Activated CD8-positive, alpha-beta memory T cell treated with anti-CD3 and anti-CD28 coated beads, Interleukin-2, amount 10 ng/mL, durations not matched to agents 7 days and 5 days (primary cell): ENCODE measurements at places on chromosomes 3 and 15. TPM values are rescaled to one million over a fixed set of nuclear protein-coding genes. Genes with fewer than 3 reads are reported as not detected.

DNA sequence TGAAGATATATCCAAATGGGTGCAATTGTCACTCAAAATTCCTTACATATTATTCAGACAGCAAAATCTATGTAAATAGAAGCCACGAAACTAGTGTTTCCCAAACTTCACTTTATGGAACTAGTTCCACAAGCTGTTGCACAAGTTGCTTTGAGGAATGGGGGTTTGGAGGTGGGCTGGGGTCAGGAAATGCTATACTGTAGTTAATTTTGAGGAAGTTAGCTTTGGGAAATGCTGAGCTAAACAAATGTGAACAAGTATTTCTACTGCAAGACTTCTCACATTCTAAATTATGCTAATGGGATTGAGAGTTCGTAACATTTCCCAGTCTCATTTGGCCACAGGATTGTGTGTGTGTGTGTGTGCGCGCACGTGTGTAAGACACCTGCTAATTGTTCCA is 28.7 kb upstream of the SAMMSON start:
- H3K27me3 ChIP-seq = no peaks in the 10 kb centered on the region
- no peaks in the 10 kb centered on the region for H3K36me3 ChIP-seq
- H3K4me3 ChIP-seq = no peak overlapping the region
- H3K27ac ChIP-seq = no peak overlapping the region
- H3K4me1 ChIP-seq = no peaks in the 10 kb centered on the region

GRCh38 chr3:51391566-51392354 is 675 bp downstream of the RBM15B start:
- H3K4me3 ChIP-seq = peak overlapping the region; percentile 85
- no peaks in the 10 kb centered on the region for H3K27me3 ChIP-seq
- H3K36me3 ChIP-seq = peaks cover 43% of the 10 kb centered on the region
- H3K4me1 ChIP-seq = peaks cover 82% of the 10 kb centered on the region
- H3K27ac ChIP-seq = peak overlapping the region; percentile 88
- peak; percentile 71 for DNase-seq

GRCh38 chr3:173253471-173253870 is 112.4 kb upstream of the SPATA16 start:
- no peak for DNase-seq
- H3K4me3 ChIP-seq = no peak overlapping the region
- no peak overlapping the region for H3K27ac ChIP-seq
- no peaks in the 10 kb centered on the region for H3K4me1 ChIP-seq
- H3K27me3 ChIP-seq = no peaks in the 10 kb centered on the region

DNA sequence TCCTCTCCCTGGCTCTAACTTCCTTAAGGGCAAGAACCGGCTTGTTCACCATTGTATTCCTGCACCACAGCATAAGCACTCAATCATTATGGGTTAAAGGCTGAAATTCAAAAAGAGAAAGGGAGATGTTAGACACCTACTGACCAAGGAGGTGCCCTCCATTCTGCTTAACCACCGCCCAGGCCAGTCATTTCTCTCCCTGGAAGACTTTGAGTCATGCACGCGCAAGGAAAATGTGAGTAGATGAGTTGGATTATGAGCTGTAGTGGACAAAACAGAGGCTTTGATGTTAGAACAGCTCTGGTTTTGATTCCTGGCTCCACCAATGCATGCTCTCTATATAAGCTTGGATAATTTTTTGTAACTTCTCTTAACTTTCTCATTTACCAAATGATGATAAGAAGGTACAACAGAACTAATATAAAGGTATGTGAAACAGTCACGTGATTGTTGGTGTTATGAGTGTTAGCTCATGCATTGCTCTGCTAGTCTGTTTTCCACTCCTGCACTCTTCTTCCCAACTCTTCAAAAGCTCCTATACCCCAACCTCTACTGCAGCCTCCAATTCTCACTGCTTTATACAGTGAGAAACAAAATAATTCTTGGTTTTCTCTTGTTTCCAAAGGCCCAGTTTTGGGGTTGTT is 148.4 kb upstream of the ATP11B start:
- H3K27ac ChIP-seq = no peak overlapping the region
- H3K4me3 ChIP-seq = no peak overlapping the region
- peak; percentile 48 for DNase-seq
- H3K36me3 ChIP-seq = no peaks in the 10 kb centered on the region
- H3K4me1 ChIP-seq = no peaks in the 10 kb centered on the region

- H3K4me3 ChIP-seq = no peak overlapping the region
- no peak for DNase-seq
- no peaks in the 10 kb centered on the region for H3K27me3 ChIP-seq
- no peaks in the 10 kb centered on the region for H3K36me3 ChIP-seq
- H3K4me1 ChIP-seq = no peaks in the 10 kb centered on the region
Measured at GRCh38 chr3:155169197-155169596, 89.1 kb downstream of the MME start.

- H3K27ac ChIP-seq = no peak overlapping the region
- H3K27me3 ChIP-seq = no peaks in the 10 kb centered on the region
- no peak for DNase-seq
- H3K4me1 ChIP-seq = peaks cover 2% of the 10 kb centered on the region
- H3K4me3 ChIP-seq = no peak overlapping the region
Measured at GRCh38 chr3:194512895-194513601, 26.2 kb upstream of the ATP13A3 start.

- H3K4me3 ChIP-seq = no peak overlapping the region
- no peak overlapping the region for H3K27ac ChIP-seq
- DNase-seq = no peak
- H3K4me1 ChIP-seq = no peaks in the 10 kb centered on the region
Measured at GRCh38 chr15:95138604-95139270, 907.4 kb downstream of the MCTP2 start.

- no peak for DNase-seq
- no peaks in the 10 kb centered on the region for H3K27me3 ChIP-seq
- H3K36me3 ChIP-seq = peaks cover 49% of the 10 kb centered on the region
- H3K27ac ChIP-seq = no peak overlapping the region
- H3K4me1 ChIP-seq = peaks cover 19% of the 10 kb centered on the region
Measured at GRCh38 chr3:63927422-63928280, 15.5 kb upstream of the SCAANT1 start.

DNA sequence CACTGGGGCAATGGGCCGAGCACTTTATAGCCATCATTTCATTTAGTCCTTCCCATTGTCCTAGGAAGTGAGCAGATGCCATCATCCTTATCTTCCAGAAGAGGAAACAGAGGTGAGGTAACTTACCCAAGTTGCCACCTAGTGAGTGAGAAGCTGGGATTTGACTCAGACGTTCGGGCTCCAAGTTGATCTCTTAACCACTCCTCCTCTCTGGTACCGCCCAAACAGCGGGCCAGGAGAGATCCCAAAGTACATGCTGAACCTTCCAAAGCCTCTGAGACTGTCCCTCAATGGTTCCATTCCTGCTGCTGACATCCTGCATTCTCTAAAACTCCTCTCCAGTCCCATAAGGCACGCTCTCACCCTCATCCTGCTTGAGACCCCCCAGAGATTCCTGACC is 56.2 kb downstream of the EXOG start:
- DNase-seq = no peak
- H3K36me3 ChIP-seq = no peaks in the 10 kb centered on the region
- peaks cover 2% of the 10 kb centered on the region for H3K27me3 ChIP-seq
- H3K4me3 ChIP-seq = no peak overlapping the region

GRCh38 chr3:72660270-72661114 is 187.8 kb downstream of the SHQ1 start:
- no peaks in the 10 kb centered on the region for H3K27me3 ChIP-seq
- DNase-seq = no peak
- H3K27ac ChIP-seq = no peak overlapping the region
- H3K36me3 ChIP-seq = no peaks in the 10 kb centered on the region

- H3K27me3 ChIP-seq = peaks cover 19% of the 10 kb centered on the region
- H3K36me3 ChIP-seq = no peaks in the 10 kb centered on the region
- H3K4me1 ChIP-seq = no peaks in the 10 kb centered on the region
- H3K4me3 ChIP-seq = no peak overlapping the region
- H3K27ac ChIP-seq = no peak overlapping the region
Measured at GRCh38 chr15:70159001-70159712, 61.4 kb upstream of the TLE3 start.

DNA sequence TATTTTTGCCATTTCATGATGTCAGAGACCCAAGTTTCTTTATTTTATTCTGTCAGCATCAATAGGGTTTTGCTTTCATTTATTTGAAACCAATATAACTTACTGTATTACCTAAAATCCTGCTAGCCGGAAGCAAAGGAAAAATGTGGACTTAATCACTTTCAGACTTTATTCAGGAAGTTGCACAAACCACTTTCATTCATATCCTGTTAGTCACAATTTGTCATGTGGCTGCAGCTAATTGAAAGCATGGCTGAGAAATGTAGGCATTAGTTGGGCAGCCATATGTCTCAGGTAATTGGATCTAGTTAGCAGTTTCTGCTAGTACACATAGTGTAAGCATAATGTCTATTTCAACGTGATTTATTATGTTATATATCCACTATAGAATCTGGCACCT is 462.3 kb upstream of the SGO1 start:
- DNase-seq = no peak
- H3K36me3 ChIP-seq = no peaks in the 10 kb centered on the region
- no peak overlapping the region for H3K4me3 ChIP-seq
- no peak overlapping the region for H3K27ac ChIP-seq
- no peaks in the 10 kb centered on the region for H3K4me1 ChIP-seq

- H3K4me3 ChIP-seq = no peak overlapping the region
- H3K4me1 ChIP-seq = peaks cover 36% of the 10 kb centered on the region
- peak overlapping the region; percentile 63 for H3K27ac ChIP-seq
- H3K36me3 ChIP-seq = no peaks in the 10 kb centered on the region
- DNase-seq = no peak
- H3K27me3 ChIP-seq = no peaks in the 10 kb centered on the region
Measured at GRCh38 chr3:50491023-50491422, 12.4 kb downstream of the CACNA2D2 start.

DNA sequence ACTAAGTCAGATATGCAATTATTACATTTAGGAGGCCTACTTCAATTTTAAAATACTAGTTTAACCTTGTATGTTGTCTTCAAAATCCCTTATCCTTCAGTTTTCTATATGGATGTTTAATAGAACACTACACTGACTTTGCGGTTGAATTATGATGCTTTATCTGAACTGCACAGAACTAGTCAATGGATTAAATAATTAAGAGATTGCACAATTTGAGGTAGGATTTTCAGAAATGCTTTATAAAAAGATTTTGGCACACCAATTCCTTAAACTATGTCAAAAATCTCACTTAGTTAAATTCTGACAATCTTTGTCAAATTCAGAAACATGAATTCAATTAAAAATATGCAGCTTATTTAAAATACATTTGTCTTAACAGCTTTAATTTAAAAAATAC is 28.1 kb downstream of the ATOSA start:
- H3K27me3 ChIP-seq = no peaks in the 10 kb centered on the region
- H3K4me1 ChIP-seq = peaks cover 8% of the 10 kb centered on the region
- no peak overlapping the region for H3K27ac ChIP-seq
- DNase-seq = no peak
- H3K4me3 ChIP-seq = no peak overlapping the region

DNA sequence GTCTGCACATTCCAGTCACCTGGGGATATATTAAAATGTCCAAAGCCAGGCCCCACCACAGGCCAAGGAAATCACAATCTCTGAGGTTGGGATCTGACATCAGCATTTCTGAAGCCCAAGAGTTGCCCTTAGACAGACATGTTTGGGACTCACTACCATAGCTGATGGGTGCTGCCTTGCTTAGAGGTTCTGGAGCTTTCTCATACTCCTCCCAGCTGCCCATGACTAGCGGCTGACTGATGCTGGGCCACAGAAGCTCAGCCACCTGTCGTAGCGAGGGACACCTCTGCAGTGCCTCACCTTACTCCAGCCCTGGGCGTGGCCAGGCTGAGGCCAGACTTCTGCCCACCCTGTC is 58.8 kb upstream of the XCR1 start:
- DNase-seq = peak; percentile 38
- peaks cover 8% of the 10 kb centered on the region for H3K27me3 ChIP-seq
- peaks cover 7% of the 10 kb centered on the region for H3K36me3 ChIP-seq
- H3K27ac ChIP-seq = no peak overlapping the region
- no peak overlapping the region for H3K4me3 ChIP-seq

GRCh38 chr3:98513091-98513511 is 9.6 kb downstream of the CLDND1 start:
- H3K4me1 ChIP-seq = peaks cover 68% of the 10 kb centered on the region
- no peak for DNase-seq
- no peak overlapping the region for H3K4me3 ChIP-seq

DNA sequence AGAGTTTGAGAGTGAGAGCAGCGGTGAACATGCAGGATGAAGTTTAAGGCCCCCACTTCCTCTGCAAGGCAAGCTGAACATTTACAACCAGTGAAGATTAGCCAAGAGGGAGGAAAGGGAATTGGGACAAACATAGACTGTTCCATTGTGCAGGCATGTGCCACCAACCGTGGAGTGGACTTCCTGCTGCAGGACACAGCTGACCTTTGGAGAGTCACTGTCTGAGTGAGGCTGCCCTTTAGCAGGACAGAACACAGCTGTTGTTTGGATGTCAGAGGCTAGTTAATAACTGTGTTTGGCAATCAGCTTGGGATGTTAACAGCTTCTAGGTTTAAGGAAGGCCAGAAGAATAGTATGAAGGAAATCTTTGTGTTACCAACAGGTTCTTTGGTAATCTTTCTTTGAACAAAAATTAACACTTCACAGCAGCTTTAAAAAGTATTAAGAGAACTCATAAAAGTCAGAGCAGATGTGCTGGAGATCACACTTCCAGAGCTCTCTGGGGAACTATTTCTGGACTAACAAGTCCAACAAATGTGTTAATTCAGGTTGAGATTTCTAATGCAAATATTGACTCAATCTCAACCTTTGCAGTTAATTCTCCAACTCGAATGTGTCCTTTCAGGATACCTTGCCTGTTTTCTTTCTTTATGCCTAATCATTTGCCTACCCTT is 31.4 kb downstream of the CTDSPL start:
- peaks cover 4% of the 10 kb centered on the region for H3K4me1 ChIP-seq
- no peak overlapping the region for H3K4me3 ChIP-seq
- H3K27me3 ChIP-seq = peaks cover 23% of the 10 kb centered on the region

DNA sequence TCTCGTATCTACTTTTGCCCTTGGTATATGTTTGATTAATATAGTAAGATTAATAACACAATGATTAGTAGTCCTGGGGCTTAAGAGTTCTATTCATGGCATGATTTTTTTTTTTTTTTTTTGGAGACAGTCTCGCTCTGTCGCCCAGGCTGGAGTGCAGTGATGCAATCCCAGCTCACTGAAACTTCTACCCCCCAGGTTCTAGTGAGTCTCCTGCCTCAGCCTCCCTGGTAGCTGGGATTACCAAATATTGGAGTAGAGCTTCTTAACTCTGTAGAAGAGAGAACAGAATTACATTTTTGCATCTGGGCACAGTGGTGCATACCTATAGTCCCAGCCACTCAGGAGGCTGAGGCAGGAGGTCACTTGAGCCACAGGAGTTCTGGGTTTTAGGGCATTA is 58.9 kb downstream of the RAB7A start:
- no peak overlapping the region for H3K4me3 ChIP-seq
- DNase-seq = no peak
- H3K27ac ChIP-seq = no peak overlapping the region
- peaks cover 3% of the 10 kb centered on the region for H3K36me3 ChIP-seq
- H3K4me1 ChIP-seq = peaks cover 71% of the 10 kb centered on the region

GRCh38 chr3:194305356-194306108 is 45.6 kb downstream of the CPN2 start:
- DNase-seq = no peak
- H3K27me3 ChIP-seq = peaks cover 5% of the 10 kb centered on the region
- H3K4me1 ChIP-seq = peaks cover 62% of the 10 kb centered on the region
- H3K27ac ChIP-seq = peak overlapping the region; percentile 88
- peaks cover 9% of the 10 kb centered on the region for H3K36me3 ChIP-seq

Gene EPHA3
- not detected for total RNA-seq

Gene SCAANT1
- not detected for total RNA-seq

Gene BCHE
- total RNA-seq = not detected

Gene IMPG2
- 0.29 TPM for total RNA-seq

Gene ZNF717
- total RNA-seq = 12.4 TPM

Gene SOX2
- total RNA-seq = not detected

Gene SAXO2
- not detected for total RNA-seq

Gene CYP8B1
- not detected for total RNA-seq

Gene KLHDC8B
- 0.80 TPM for total RNA-seq

Gene MAP6D1
- 0.47 TPM for total RNA-seq
